NCI-H446 (cell line): ENCODE measurements at places on chromosomes 2 and 18.

- no peak for DNase-seq
Measured at GRCh38 chr2:28329184-28329583, 63.5 kb upstream of the FOSL2 start.

DNA sequence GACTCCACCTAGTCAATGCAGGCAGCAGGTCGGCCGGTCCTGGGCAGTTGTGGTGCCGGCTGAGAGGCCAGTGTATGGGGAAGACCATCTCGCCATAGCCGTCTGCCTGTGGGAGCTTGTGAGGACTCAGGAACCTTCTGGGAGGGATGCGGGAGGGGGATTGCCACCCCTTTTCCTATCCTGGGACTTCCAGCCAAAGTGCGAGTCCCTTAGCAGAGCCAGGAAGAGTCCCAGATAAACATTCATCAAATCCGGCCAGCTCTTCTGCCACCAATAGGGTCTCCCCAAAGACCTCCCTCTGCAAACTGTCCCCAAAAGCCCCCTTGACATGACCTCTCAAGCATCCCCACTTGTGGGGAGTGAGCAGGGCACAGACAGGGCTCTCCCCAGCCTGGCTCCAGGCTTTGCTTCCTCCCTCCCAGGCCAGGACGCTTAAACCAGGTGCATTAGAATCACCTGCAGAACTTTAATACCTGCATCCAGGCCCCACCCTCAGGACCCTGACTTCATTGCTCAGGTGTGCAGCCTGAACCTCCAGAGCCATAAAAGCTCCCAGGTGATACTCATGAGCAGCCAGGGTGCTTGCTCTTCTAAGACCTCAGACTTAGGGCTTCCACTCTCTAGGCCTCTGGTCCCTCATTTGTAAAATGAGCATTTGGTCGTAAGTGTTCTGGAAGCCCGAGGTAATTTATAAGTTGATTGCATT lies 159.3 kb downstream of the CAPN13 start:
- DNase-seq, result no peak

- peak; percentile 46 for DNase-seq
Measured at GRCh38 chr2:68251187-68251854, 1.0 kb downstream of the PPP3R1 start.

DNA sequence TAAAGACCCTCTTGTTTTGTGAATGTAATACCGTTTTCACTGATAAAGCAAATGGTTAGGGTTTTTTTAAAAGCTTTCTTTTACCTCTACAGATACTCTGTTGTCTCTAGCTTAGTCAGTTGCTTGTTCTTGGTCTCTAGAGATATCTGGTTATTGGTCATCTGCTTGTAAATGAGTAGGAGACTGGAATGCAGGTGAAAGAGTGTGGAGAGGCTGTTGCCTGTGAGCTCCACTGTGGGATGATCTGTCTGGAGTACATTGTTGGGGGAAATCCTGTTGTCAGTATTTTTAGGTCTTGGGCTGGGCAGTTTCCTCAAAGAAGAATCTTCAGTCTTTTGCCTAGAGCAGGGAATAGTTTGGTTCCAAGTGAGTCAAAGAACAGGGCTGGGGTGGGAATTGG lies 67.7 kb downstream of the SMCHD1 start:
- DNase-seq, result no peak

DNA sequence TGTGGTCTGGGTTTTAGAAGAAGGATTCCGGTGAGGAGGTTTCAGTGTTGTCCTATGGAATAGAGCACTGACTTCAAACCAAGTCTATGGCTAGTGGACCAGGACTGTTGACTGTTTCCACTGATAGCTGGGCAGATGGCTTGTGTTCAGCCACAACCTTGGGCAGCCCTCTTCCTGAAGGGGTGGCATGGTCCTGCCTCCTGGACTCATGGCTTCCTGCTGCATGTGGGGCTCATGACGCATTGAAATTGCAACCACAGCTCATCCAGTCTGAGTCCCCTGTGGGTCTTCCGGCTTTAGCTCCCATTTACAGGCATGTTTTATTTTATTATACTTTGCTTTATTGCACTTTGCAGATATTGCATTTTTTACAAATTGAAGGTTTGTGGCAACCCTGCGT lies 105.0 kb downstream of the B3GNT2 start:
- no peak for DNase-seq

DNA sequence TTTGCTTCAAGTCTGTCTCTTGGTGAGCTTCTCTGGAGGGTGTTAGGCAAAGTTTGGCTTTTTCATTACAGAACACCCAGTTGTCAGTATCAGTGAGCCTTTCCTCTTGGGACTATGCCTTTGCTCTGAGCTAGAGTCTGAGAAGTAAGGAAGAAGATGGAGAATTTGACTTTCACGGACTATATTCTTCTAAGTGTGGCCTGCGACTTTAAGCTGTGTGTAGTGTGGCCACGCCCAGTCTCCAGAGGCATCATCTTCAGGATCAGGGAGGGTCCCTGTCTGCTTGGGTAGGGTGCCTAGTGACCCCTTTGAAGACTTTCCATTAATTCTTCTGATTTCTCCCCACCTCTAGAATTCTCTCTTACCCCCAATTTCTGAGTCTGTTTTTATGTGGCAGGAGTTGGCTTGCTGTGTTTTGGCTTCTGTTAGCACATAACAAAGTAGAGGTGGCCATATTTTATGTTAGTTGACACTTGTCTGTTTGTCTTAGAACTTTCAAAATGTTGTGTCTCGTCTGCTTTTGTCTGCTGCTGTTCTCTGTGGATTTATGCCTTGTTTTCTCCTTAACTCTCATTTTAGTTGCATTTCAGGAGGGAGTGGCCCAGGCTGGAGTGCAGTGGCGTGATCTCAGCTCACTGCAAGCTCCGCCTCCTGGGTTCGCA lies 8.6 kb downstream of the PLEKHB2 start:
- DNase-seq, result no peak

DNA sequence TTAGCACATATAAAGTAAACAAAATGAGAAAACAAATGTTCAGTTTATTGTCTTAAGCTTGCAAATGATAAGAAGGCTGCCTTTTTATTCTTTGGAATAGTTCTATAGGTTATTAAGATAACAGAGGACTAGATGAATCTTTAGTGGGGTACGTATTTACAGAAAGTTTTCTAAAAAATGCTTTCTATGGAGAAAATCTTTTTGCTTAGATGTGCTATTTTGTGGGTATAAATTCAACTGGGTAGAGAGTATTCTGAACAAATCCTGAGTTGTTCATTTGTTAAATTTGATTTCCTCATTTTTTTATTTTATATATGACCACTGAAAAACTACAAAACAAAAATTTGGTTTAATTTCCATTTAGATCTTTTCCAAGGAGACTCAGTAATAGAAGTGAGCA lies 566.9 kb downstream of the PLCL1 start:
- no peak for DNase-seq

DNA sequence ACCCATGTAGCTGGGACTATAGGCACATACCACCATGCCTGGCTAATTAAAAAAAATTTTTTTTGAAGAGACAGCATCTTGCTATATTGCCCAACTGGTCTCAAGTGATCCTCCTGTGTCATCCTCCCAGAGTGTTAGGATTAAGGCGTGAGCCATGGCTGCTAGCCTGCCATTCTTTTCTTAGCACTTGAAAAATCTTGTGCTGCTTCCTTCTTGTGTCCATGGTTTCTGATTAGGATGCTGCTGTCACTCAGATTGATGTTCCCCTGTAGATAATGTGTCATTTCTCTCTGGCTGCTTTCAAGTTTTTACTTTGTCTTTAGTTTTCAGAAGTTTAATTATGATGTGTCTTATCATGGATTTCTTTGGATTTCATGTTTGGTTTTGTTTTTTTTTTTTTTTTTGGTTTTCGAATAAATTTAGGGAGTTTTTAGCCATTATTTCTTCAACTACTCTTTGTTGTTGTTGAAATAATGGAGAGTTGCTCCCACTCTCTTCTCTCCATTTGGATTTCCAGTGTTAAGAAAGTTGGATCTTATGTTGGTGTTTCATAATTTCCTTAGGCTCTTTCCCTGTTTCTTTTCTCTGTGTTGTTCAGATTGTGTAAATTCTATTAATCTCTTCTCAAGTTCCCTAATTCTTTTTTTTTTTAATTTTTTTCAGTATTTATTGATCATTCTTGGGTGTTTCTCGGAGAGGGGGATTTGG lies 2.5 kb downstream of the ATP9B start:
- no peak for DNase-seq

DNA sequence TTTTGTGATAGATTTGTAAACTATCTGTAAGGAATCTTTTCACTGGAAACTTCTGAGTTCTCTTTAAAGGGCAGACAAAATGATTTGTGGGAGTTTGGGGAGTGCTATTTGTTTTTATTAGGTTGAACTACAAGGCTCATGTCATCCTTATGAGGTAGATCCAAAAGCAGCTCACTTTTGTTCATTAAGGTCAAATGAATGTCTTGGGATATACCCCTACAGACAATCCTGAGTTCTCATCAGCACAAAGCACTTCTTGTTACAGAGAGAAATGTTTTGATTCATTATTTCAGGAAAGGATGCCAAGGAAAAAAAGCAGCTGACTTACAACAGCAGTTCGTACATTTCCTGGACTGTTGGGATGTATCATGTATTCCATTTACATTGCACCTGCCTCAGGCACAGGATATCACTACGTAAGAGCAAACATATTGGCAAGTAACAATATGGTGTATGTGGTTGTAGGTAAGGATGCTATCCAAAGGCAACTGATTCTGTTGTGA lies 68.9 kb downstream of the DCC start:
- DNase-seq, result no peak

DNA sequence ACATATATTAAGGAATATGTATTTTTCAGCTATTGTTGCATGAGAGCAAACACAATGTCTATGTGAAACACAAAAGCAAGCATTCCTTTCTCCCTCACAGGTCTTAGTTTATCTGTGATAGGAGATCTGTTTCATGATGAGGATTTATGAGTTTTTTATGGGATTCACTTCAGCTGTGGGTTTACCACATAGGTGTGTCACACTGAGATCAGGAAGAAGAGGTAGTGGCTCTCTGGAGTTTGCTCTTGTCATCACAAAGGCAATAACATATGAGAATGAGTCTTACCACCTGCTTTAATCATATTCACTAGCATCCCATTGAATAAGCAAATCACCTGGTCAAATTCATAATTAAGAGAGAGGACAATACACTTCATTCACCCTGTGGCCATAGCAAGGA lies 960.3 kb upstream of the SLC39A10 start:
- no peak for DNase-seq

DNA sequence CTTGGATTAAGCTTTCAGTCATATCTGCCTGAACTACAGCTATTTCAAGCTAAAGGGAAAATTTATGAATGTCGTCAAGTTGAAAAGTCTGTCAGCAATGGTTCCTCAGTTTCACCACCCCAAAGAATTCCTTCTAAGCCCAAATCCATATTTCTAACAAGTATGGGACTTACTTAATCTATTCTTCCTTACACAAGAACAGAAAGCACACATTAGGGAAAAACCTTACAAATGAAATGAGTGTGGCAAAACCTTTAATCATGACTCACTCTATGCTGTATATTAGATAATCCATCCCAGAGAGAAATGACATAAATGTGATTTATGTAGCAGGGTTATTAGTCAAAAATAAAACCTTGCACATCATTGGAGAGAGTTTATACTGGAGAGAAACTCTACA lies 78.9 kb downstream of the RAB31 start:
- DNase-seq, result no peak

- no peak for DNase-seq
Measured at GRCh38 chr2:75099521-75099922, 99.8 kb downstream of the TACR1 start.

- DNase-seq, result peak; percentile 23
Measured at GRCh38 chr18:40249390-40250080, 1705.5 kb upstream of the PIK3C3 start.

DNA sequence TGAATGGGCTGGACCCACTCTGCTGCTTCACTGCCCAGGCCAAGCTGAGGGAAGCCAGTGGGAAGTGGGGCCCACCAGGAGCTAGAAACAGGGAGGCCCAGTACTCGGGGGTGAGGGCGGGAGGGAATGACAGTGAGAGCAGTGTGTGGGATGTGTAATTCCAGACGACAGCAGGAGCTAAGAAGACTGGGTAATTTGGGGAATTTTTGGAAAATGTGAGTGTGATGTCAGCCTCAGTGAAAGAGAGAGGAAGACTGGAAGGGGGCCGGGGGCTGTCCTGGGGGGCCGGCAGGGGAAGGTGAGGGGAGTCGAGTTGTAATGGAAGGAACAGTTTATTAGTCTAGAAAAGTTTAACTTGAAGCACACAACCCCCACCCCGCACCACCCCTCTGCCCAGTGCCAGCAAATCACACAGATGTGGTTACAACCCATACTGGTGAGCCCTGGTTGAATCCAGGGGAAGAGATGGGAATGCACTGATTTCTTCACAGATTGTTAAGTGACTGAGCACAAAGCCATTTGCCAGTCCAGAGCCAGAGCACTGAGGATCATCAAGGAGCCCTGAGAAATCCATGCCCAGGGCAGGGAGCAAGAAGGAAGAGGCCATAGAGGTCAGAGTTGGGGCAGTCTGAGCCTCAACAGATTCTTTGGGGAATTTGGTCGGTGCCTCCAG lies 76.7 kb upstream of the PKDCC start:
- DNase-seq, result no peak

DNA sequence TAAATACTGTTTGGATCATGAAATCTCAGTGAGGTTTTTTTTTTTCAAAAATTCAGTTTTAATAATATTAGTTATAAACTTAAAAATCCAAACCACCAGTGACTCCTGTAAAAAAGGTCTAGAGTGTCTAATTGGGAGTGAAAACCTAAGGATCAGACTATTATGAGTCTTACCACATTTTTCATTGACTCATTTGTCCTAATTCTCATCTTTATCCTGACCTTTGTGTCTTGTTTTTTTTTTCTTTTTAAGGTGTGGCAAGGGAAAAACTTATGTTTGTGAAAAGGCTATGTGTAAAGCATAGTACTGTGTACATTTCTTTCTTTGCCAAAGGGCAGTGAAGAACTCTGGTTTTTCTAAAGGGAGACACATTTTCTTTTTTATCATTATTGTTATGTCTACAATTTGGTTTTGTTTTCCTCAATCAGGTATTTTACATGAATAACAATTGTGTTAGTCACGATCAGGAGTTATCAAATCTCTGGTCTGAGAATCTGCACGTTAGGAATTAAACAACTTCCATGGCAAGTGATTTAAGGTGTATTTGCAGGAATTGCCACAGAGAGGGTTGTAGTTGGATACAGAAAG lies 52.6 kb downstream of the RHBDD1 start:
- DNase-seq, result no peak

GRCh38 chr2:149612122-149612521 lies 24.5 kb upstream of the MMADHC start:
- peak; percentile 72 for DNase-seq

- no peak for DNase-seq
Measured at GRCh38 chr2:199147216-199147615, 310.5 kb downstream of the SATB2 start.

DNA sequence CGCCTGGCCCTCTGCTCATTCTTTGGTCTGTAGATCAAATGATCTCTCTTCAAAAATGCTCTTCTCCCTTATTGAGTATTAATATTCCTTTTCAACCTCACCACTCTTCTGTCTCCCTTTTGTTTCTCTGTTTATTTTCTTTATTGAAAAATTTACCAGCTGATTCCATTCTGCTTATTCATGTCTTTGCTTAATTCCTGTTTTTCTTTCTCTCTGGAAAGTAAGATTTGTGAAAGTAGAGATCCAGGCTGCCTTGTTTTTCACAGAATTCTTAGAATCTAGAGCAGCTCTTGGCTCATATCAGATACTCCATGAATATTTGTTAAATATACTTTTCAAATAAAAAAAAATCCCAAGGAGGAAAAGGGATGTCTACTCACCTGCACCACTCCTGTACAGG lies 157.0 kb downstream of the DOCK10 start:
- no peak for DNase-seq

- no peak for DNase-seq
Measured at GRCh38 chr18:8238507-8238906, 370.7 kb upstream of the RAB12 start.
